ENCODE measurements at places on chromosomes 5 and 9.
A peak's percentile ranks its signal among the peaks of the same experiment; 100 is the strongest.

GRCh38 chr5:103474677-103475076 is 87.9 kb downstream of the NUDT12 start:
- DNase-seq, result no peak

GRCh38 chr5:82673057-82673809 is 395.1 kb upstream of the RPS23 start:
- DNase-seq, result no peak

GRCh38 chr9:138044485-138045383 is 167.2 kb downstream of the CACNA1B start:
- peak; percentile 56 for DNase-seq

DNA sequence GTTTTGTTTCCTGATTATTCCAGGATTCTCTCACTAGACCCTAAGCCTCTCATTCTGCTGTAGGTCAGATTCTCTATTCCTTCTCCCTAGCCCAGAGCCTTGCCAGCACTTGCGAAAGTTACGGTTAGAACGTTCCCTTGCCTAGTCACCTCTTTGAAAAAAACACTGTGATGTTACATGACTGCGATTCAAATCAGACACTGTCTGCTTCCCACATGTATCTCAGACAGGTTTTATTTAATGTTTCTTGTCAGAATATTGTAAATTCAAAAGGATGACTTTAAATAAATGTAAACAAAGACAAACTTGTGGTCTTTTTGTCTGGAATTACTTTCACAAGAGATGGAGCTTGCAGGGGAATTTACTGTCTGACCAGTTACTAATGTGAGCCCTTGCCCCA is 116.5 kb upstream of the OTULINL start:
- DNase-seq, result no peak

DNA sequence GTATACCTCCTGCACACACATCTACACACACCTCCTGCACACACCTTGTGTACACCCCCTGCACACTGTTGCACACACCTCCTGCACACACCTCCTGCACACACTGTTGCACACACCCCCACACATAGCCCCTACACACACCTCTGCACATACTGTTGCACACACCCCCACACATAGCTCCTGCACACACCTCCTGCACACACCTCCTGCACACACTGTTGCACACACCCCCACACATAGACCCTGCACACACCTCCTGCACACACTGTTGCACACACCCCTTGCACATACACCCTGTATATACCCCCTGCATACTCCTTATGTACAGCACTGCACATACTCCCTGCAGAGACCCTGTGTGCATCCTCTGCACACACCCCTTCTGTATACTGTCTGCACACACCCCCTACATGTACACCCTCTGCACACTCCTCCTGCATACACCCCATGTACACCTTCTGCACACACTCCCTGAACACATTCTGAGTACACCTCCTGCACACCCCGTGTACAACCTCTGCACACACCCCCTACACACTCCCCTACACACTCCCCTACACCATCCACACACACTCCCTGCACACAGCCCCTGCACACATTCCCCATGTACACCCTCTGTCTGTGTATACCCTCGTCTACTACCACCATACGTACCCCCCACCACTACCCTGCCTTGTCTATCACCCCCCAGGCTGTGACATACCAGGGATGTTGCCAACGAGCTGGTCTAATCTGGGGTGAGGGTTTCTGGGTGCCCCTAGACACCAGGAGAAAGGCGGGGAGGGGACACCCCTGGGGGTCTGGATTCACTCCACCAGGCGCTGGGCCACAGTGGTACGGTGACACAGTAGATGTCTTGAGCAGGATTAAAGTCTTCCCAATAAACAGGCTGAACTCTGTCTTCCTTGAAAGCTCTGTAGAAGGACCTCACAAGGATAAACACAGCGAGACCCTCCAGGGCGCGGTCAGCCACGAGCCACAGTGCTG is 1.1 kb upstream of the CEP72 start:
- peak; percentile 36 for DNase-seq

- no peak for DNase-seq
Observed at GRCh38 chr5:137935190-137935589, 45.9 kb downstream of the PKD2L2 start.

DNA sequence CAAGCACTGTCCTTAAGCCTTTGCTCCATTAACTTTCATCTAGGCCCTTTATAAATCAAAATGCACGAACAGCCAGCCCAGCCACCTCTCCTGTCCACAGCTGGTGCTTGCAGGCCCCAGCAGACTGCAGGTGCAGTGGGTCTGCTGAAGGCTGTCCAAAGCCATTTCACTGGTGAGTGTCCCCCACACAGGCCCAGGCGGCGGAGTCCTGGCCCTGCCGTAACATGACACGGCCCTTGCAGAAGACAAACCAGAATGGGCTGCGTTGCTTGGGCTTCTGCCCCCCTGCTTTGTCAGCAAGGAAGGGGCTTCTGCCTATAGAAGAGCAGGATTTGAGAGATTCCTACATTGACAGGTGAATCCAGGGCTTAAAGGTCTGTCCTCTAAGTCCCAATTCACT is 188.6 kb downstream of the NR3C1 start:
- DNase-seq, result no peak

- no peak for DNase-seq
Observed at GRCh38 chr5:151580239-151580638, 10.9 kb downstream of the FAT2 start.

DNA sequence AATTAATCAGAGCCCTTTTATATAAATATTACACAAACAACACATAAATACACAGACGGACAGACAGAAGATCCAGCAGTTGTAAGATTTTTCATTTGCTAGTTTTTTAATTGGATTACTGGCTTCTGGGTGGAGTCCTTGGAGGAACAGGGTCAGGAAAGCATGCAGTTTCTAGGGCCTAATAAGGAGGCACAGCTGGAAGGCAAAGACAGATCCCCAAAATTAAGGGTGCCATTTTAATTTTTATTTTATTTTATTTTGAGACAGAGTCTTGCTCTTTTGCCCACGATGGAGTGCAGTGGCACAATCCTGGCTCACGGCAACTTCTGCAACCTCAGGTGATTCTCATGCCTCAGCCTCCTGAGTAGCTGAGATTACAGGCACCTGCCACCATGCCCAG is 49.5 kb downstream of the PTGS1 start:
- DNase-seq, result no peak

- no peak for DNase-seq
Observed at GRCh38 chr5:9739135-9739534, 109.0 kb upstream of the TAS2R1 start.

DNA sequence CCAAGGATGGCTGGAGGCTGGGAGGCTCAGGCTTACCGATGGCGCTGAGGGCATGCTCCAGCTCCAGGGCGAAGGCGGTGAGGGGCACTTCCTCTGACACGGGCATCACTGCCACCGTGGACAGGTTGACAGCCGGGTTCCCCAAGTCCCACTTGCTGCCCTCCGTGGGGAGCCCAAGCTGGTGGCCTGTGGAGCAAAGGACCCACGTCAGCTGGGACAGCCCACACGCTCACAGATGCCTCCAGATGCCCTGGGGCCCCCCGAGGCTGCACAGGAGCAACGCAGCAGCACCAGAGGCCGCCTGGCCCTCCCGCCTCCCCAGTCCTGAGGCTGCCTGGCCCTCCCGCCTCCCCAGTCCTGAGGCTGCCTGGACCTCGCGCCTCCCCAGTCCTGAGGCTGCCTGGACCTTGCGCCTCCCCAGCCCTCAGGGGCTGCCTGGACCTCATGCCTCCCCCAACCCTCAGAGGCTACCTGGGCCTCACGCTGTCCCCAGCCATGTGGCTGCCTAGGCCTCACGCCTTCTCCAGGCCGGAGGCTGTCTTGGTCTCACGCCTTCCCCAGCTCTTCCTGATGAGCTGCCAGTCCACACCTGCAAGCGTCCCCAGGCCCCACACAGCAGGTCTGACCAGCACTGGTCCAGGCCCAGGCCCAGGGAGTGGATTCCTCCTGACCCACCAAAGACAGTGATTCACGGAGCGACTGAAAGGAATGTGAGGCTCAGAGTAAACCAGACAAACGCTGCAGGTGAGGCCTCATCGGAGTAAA is 25.6 kb upstream of the NSMF start:
- no peak for DNase-seq

GRCh38 chr5:118195211-118195610 is 793.1 kb downstream of the DTWD2 start:
- no peak for DNase-seq
